ENCODE measurements at places on chromosomes 16 and 17. TPM values are rescaled to one million over a fixed set of nuclear protein-coding genes. Genes with fewer than 3 reads are reported as not detected.

- no peak for DNase-seq
Measured at GRCh38 chr17:45812102-45812501, 28.0 kb downstream of the CRHR1 start.

The BHLHA9 gene
- total RNA-seq, result not detected

- DNase-seq, result no peak
Measured at GRCh38 chr17:37322826-37323561, 52.8 kb upstream of the C17orf78 start.

The SLC47A1 gene
- total RNA-seq, result under 0.01 TPM

GRCh38 chr17:6350806-6351205 is 84.1 kb downstream of the AIPL1 start:
- no peak for DNase-seq

The FHOD1 gene
- total RNA-seq, result 45.8 TPM

DNA sequence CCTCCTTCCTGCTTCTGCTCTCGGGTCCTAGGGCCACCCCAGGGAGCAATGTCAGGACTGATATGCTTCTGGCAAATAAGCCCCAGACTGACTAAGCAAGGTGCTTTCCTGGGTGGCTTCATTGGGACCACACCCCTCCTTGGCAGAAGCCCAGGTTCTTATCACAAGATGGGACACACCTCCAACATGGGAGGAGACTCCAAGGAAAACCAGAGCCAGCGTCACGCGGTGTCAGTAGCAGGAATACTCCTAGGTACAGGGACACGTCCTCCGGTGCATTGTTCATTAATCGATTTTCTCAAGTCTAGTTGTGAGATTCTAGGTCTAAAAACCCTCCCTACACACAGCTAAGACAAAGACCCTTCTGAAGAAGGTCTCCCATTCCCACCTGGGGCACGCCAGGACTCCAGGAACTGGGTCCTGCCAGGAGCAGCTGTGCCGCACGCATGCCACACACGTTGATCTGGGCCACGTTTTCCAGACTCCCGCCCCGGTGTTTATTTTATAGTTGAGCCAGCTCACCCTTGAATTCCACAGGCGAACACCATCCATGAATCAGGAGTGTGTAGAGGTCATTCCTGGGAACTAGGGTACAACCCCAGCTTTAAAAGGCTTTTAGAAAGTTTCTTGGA is 30.8 kb downstream of the FA2H start:
- no peak for DNase-seq

The MRPS23 gene
- total RNA-seq, result 11.6 TPM

DNA sequence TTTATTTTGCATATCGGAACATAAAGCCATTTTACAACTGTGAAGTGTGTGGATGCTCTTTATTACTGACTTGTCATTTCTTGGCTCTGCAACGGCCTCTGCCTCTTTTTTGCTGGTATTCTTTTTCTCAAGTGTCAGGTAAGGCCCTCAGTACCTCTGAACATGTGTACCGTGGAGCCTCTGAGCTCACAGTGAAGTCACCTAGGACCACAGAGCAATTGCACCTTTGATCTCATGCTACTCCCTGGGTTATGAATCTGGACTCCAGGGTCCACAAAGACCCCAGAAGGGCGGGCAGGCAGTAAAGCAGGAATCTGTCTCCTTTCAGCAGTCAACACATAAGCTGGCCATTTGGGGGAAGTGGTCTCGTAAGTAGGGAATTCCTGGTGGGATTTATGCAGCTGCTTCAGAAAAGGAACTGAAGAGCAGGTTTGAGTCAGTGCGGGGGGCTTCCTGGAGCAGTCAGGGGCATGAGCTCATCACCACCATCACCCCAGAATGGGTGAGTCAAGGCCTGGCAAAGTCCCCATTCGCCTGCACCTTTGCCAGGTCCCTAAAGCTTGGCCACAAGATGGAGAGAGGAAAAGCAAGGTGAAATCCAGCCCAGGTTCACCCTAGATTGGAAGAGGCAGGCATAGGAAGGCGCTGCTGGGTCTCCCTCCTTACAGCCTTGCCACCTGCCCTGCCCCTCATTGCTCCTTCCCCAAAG is 33.0 kb downstream of the TBX4 start:
- no peak for DNase-seq

All from hematopoietic multipotent progenitor cell (in vitro differentiated cells).